ENCODE measurements at places on chromosomes 1 and 21.
A peak's percentile ranks its signal among the peaks of the same experiment; 100 is the strongest.

DNA sequence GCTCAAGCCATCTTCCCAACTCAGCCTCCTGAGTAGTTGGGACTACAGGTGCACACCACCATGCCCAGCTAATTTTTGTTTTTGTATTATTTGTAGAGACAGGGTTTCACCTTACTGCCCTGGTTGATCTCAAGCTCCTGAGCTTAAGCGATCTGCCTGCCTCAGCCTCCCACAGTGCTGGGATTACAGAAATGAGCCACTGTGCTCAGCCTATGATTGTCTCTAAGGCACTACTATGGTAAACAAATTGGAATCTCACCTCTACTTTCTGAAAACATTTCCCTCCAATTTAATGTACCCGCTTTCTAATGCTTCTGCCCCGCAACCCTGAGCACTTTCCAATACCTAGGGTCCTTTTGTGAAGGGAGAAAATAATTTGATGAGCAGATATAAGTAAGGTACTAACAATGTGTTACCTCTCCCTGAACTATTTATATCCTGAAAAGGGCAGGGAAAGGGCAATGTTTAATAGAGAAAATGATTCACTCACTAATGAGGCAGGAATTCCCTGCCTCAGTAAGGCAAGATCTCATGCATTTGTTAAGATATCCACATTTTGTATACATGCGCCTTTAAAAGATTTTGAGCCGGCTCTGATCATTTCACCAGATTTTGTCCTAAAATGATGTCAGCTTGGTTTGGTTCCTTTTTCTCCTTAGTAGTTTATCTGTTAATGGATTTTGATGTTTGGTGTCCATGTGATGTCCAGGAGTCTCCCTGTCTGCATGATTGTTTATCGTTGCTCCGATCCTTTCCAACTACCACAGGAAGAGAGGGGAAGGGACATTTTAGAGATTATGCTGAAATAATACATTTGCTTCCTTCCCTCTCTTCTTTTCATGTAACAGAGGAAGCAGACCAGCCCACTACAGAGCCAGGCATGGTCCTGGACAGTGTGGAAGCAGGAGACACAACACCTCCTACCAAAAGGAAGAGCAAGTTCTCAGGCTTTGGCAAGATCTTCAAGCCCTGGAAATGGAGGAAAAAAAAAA lies 47.3 kb upstream of the RCC1 start:
- DNase-seq = no peak

- no peak for DNase-seq
These were observed 16.4 kb downstream of the INPP5B start for GRCh38 chr1:37930246-37931101.

- no peak for DNase-seq
These were observed 25.0 kb upstream of the SHE start for GRCh38 chr1:154527192-154527591.

- peak; percentile 81 for DNase-seq
These were observed 10.7 kb upstream of the COL16A1 start for GRCh38 chr1:31714442-31715086.

DNA sequence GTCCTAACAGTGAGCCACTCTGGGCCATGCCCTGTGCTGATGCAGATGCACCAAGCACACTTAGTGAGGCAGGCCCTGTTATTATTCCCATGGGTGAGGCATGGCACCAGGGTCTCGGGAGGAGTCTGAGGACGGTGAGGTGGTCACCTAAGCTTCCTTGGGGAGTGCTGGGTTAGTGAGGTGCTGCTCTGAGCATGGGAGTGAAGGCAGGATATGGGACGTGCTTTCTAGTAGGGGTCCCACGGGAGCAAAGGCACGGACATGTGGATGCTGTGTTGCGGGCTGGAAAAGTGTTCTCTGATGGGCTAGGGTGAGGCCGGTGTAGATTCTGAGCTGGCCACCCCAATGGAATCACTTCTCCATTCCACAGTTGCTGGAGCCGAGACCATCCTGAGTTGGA lies 77.5 kb upstream of the CSF3R start:
- DNase-seq = no peak

DNA sequence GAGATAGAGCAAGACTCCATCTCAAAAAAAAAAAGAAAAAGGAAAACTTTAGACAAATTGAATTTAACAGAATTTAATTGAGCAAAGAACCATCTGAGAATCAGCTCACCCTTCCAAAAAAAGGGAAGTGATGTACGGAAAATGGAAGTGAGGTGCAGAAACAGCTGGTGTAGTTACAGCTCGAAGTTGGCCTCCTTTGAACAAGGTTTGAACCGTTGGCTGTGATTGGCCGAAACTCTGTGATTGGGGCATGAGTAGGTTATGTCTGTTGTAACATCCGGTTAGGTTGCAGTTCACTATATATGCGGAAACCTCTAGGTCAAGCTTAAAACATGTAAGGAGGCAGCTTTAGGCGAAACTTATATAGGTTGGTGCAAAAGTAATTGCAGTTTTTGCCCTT lies 97.9 kb upstream of the KIF26B start:
- no peak for DNase-seq

- DNase-seq = no peak
These were observed 2.1 kb downstream of the SDE2 start for GRCh38 chr1:225996946-225997545.
